Activated T-helper 1 cell treated with Interleukin-2 at 50 U/mL for 16 hours (primary cell): ENCODE measurements at places on chromosomes 5 and 9.

DNA sequence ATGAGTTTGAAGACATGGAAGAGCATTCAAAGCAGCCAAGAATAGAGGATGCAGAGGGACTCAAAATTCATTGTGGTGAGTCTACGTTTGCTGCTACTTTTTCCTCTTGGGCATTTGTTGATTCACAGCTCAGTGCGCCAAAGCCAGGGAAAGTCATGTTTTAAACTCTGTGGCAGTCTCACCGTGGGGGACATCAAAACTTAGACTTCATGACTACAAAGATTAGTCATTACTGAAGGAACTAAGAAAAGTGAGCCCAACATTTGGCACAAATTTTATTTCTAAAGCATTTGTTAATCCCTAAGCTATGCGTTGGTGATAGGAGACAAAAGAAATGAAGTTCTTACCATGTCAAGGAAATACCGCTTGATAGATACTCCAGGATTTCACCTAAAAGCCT, 73.7 kb upstream of the MTAP start:
- DNase-seq, result no peak

DNA sequence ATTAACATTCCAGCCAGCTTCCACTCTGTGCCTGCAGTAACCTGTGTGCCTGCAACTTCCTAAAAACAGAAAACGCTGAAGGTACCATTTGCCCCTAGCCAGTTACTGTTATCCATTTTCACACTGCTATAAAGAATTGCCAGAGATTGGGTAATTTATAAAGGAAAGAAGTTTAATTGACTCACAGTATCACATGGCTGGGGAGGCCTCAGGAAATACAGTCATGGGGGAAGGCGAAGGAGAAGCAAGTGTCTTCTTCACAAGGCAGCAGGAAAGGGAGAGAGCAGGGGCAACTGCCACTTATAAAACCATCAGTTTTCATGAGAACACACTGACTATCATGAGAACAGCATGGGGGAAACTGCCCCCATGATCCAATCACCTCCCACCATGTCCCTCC, 31.2 kb downstream of the PTCD2 start:
- DNase-seq, result no peak

DNA sequence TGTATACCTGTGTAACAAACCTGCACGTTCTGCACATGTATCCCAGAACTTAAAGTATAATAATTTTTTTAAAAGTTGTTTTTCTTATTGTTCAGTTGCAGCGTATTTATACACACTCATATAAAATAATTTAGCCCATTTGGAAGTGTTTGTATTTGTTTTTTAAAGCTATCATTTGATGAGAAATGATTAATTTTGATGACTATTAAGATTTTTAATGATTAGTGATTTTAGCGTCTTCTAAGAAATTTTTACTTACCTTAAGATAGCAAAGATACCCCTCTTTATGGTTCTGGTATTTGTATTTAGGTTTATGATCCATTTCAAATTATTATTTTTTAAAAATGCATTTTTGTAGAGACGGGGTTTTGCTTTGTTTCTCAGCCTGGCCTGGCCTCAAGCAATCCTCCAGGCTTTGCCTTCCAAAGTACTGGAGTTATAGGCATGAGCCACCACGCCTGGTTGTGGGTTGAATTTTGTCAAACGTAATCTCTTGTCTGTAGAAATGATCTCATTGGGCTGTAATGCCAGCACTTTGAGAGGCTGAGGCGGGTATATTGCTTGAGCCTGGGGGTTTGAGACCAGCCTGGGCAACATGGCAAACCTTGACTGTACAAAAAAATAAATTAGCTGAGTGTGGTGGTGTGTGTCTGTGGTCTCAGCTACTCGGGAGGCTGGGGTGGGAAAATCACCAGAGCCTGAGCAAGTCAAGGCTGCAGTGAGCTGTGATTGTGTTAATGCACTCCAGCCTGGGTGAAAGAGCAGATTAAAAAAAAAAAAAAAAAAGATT, 26.9 kb downstream of the CSNK1G3 start:
- no peak for DNase-seq

GRCh38 chr9:125655691-125656410, 51.2 kb downstream of the MAPKAP1 start:
- no peak for DNase-seq

- no peak for DNase-seq
Observed at GRCh38 chr9:93365427-93366118, 85.9 kb upstream of the FAM120A start.

DNA sequence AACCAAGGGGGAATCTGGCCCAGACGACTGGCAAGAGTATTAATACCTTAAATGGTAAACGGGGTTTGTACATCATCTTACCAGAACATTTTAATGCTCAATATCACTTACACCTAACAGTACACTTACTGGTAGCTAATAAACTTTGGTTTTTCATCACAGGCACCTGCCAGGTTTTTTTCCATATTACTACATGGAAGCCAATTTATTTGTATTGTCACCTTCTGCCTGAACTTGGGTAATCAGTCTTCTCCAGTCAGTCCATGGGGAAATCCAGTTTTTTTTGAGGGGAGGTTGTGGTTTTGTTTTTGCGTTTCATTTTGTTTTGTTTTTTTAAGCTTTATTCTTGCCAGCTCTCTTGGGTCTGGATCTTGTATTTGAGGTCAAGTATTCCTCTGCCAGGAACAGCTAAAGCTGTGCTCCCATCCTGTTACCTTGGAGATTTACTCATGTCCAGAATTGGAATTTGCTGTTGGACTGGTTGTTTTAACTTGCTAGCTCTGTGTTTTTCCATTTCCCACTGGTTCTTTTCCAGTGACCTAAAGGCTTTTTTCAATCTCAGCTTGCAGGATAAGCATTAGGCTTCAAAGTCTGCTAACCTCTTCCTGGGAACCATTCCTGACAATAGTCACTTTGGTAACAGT, 11.1 kb upstream of the NADK2 start:
- DNase-seq, result no peak

DNA sequence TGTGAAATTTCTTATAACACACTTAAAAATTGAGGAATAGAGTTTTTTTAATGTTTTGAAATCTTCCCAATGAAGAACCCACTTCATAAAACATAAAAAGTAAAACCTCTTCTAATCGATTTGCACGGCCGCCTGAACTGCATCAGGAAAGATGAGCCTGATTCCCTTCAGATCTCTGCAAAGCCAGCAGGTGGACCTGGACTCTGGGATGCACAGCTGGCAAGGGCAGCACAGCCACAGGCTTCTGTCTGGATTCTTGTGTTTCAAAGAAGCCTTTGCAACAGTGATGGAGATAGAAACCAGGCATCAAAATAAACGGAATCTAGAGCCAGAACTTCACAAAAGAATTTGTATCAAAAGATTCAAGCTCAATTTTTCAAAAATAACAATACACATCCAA, 36.0 kb upstream of the SPATA31C2 start:
- no peak for DNase-seq
